ENCODE measurements at places on chromosomes 12 and 14.

- DNase-seq, result no peak
Measured at GRCh38 chr14:64954491-64955240, 12.1 kb upstream of the GPX2 start.

DNA sequence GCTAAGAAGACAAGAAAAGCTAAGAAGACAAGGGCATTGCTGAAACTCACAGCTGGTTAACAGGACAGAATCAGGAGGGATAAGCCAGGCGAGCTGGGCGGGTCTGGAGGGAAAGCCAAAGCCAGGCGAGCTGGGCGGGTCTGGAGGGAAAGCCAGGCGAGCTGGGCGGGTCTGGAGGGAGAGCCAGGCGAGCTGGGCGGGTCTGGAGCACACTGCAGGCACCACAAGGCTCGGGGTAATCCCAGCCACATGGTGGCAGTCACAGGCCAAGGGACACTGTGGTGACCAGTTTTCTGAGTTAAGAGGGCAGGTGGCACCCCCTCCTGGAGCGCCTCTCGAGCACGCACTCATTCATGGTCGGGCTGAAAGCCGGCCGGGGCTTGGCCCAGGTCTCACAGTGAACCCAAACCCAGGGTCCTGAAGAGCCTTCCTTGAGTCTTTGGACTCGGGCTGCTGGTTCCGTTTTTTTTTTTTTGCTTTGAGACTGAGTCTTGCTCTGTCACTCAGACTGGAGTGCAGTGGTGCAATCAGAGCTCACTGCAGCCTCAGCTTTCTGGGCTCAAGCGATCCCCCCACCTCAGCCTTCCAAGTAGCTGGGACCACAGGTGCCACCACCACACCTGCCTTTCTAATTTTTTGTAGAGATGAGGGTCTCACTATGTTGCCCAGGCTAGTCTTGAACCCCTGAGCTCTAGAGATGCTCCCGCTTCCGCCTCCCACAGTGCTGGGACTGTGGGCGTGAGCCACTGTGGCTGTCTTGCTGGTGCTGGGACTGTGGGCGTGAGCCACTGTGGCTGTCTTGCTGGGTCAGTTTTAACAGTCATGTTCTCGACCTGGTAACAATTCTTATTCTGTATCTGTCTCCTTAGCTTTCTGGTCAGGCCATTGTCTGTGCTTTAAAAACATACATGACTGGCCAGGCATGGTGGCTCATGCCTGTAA lies 40.2 kb downstream of the HSP90AA1 start:
- peak; percentile 36 for DNase-seq

DNA sequence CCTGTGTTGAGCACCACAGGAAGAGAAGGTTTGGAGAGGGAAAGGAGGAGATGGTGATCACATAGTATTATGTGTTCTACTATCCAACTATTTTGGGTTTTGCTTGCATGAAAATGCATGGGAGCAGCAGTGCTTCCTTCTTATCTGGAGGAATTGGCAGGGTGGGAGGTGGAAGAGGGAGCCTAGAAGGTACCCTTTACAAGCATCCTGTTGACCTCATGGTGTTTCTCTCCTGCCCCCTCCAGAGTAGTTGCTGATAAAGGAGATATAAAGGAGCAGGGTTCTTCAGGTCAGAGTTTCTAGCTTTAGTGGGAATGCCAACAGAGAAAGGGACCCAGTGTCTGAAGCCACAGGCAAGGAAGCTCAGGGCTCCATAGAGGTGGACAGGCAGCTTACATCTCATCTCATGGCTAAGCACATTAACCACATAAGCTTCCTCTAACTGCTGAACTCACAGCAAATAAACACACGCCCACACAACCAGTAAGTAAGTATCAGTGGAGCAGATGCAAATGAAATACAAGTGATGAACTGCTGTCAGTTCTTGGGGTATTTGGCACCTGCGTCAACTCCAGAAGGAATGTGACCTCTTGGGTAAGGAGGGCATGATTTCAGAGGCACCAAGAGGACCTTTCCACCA lies 174.2 kb upstream of the SLC38A2 start:
- DNase-seq, result peak; percentile 86

DNA sequence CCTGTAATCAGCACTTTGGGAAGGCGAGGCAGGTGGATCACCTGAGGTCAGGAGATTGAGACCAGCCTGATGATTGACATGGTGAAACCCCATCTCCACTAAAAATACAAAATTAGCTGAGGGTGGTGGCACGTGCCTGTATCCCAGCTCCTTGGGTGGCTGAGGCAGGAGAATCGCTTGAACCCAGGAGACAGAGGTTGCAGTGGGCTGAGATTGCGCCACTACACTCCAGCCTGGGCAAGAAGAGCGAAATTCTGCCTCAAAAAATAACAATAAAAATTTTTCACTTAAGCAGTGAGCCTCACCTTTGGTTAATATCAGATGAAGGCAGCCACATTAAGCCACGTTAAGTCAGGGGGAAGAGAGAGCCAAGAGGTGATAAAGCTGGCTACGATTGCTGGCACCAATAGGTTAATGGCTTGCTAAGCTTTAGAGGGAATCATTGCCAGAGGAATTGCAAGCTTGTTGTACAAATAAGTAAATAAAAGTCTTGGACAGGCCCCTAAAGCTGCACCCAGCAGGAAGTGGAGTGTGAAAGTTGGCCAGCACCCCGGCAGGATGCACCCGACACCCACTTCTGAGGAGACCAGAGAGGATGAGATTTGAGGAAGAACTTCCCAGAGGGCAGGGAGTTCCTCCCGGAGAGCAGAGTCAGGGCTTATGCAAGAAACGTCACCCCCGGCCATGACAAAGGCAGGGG lies 41.3 kb upstream of the TESC start:
- DNase-seq, result no peak

DNA sequence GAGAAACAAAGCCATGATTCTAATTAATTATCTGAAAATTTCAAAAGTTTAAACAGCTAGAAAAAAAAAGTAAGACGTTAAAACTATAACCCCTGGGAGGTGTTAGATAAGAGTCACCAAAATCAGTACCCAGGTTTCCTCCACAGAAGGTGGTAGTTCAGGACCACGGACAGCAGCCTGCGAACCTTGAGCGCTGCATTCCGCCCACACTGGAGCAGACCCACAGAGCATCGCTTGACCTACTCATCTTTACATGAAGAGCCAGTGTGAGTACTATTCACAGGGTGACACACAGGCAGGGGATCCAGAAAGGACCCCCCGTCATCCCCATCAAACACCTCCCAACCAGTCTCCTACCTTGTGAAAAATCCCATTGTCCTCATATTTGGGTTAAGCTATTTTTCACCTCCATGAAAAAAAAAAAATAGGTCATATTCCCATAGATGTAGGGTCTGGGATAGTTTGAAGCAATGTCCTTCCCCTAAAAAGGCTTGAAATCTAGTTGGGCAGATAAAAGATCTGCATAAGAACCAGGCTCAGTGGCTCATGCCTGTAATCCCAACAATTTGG lies 8.8 kb upstream of the CHGA start:
- DNase-seq, result peak; percentile 24

- no peak for DNase-seq
Measured at GRCh38 chr12:114638790-114639435, 45.1 kb downstream of the TBX3 start.

GRCh38 chr14:56005191-56006053 lies 112.8 kb upstream of the PELI2 start:
- DNase-seq, result peak; percentile 67

GRCh38 chr12:12501121-12501520 lies 61.5 kb downstream of the DUSP16 start:
- DNase-seq, result no peak

- DNase-seq, result no peak
Measured at GRCh38 chr14:56760164-56760914, 49.9 kb downstream of the OTX2 start.

DNA sequence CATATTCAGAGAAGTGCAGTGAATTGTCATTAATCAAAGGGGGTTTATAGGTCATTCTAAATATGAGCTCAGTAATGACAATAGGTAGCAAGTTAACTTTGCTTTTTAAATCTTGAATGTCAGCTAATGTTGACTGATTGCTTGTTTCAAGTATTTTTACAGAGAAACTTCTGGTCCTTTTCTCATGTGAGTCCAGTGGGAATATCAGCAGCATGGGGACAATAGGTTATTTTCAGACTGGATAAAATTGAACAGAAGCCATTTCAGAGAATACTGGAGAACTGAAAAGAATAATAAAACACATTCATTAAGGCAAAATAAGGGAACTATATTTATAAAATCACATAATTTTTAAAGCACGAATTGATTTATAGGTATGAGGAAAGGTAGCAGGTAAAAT lies 78.7 kb downstream of the FUT8 start:
- DNase-seq, result no peak

DNA sequence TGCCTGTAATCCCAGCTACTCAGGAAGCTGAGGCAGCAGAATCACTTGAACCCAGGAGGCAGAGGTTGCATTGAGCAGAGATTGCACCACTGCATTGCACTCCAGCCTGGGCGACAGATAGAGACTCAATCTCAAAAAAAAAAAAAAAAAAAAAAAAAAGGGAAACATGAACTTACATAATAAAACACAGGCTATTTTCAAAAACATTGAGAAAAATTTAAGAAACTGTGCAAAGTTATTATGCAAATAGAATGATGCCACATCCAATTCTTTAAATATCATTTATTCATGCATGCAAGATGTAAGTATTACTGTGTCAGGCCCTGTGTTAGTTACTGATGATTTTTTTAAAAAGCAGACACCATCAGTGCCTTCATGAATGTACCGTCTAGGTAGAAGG lies 20.0 kb upstream of the SLC16A7 start:
- DNase-seq, result no peak

DNA sequence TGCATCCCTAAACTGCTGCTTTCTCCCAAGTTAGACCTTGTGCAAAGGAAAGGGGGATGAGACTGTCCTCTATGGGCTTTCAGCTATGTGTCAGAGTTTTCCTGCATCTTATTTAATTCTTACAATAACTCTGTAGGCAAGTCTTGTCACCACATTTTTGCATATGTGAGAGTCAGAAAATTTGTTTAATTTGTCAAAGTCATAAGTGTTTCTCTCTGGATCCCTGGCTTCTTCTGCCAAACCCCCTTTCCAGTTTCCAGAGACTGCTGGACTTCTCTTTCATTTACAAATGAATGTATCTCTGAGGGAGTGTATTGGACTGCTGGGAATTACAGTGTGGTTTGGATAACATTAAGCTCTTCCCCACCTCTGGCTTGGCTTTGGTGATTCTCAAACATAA lies 877.6 kb upstream of the SEL1L start:
- no peak for DNase-seq

- DNase-seq, result no peak
Measured at GRCh38 chr12:104443008-104443407, 13.7 kb upstream of the CHST11 start.

GRCh38 chr14:87149583-87150354 lies 843.2 kb downstream of the GALC start:
- DNase-seq, result peak; percentile 12

DNA sequence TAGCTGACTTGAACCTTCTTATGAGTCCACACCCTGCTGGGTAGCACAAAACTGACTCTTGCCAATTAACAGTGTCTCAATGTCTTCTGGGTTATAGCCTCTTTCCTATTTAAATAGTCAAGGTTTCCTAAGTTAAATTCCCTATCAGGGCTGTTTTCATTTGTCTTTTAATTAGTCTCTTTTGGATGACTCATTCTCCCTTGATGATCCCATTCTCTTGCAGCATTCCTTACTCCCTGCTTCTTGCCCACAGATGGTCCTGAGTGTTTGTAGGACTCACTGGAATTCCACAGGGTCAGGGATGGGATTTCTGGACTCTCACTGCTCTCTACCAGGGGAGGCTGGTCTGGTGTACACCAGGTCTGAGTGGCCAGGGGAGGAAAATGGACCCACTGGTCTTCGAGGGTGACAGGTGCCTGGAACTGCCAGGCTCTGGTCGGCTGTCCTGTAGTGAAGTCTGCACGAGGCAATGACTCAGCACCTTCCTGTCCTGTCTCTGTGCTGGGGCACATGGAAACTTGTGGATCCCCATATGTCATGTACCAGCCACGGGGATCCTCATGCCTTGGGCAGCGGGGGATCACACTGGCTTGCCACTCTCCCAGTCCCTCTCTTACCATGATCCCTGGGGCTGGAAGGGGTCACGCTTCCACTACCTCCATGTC lies 236.5 kb upstream of the PELI2 start:
- peak; percentile 16 for DNase-seq

- no peak for DNase-seq
Measured at GRCh38 chr12:62700091-62700880, 233.7 kb downstream of the MON2 start.

DNA sequence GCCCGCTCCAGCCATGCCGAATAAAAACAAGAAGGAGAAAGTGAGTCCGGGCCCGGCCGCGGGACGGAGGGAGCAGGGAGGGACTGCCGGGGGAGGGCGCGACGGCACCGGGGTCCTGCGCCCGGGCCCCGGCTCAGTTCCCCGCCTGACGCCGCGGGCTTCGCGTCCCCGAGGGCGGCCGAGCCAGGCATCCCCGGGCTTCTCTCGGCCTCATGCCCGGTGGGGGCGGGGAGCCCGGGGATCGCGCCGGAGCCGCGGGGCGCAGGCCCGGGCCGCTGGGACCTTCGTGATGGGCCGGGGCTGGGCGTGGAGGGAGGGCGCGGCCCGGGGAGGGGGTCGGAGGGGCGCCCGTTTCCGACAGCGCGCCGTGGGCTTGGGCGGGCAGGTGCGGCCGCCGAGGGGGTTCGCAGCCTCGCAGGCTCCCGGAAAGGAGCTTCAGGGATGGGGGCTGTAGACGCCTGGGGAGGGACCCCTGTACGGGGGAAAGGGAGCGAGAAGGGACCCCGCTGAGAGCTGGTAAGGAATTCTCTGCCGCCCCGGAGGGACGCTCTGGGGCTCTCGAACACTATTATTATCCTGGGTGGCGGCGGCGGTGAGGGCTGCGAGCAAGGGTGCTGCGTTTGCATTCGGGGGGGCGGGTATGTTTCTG lies 496 bp downstream of the PPP2R5C start:
- DNase-seq, result no peak

- no peak for DNase-seq
Measured at GRCh38 chr14:37247791-37248461, 50.2 kb downstream of the MIPOL1 start.

DNA sequence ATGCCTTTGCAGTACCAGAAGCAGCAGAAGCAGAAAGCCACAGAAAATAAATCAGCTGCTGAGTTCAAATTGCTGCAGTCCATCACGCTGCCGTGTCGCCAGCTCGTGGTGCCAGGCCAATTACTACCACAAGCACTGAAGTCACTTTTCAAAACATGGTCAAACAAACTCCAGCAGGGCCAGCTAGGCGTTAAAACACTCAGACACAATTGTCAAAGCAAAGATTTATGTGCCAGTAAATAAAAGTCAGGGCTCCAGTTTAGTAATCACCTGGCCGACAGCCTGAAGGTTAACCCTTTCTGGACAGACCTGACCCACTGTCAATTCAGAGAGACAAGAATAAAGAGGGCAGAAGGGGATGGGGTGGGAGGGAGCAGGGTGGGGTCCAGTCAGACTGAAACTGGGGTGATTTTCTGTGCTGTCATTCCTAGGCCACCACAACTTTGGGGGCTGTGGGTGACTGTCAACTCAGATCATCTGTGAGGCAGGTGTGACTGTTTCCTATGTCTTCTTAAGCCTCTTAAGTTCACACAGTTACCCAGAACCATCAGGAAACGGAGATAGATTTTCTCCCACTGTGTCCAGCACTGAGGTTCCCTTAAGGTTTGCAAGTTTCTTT lies 109.8 kb upstream of the FUT8 start:
- DNase-seq, result no peak

GRCh38 chr12:61870658-61871484 lies 389.3 kb upstream of the USP15 start:
- no peak for DNase-seq

- DNase-seq, result peak; percentile 75
Measured at GRCh38 chr12:111812881-111813741, 28.9 kb upstream of the MAPKAPK5 start.

Measured in bronchial epithelial cell (primary cell).